ENCODE measurements at places on chromosomes 1 and 21.

DNA sequence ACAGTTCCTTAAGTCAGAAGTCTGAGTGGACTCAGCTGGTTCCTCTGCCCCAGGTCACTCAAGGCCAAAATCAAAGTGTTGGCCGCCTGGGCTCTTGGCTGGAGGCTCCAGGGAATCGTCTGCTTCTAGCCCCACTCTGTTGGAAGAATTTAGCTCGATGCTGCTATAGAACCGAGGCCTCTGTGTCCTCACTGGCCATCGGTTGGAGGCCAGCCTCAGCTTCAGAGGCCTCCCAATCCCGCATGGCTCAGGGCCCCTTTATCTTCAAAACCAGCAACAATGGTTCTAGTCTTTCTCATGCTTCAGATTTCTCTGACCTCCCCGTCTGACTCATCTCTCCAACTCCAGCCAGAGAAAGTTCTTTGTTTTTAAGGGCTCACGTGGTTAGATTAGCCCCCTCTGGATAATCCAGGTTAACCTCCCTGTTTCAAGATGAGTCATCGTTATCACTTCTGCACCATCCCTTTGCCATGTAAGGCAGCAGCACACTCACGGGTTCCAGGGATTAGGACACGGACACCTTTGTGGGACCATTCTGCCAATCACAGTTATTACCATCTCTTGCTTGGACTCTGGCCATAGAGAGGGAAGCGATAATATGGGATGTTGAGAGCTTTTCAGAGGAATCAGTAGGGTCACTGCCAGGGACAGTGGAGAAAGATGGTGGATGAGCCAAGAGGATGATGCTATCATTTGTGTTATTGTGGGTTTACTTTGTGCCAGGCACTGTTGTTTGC lies 13.6 kb downstream of the FHAD1 start:
- no peak for DNase-seq

DNA sequence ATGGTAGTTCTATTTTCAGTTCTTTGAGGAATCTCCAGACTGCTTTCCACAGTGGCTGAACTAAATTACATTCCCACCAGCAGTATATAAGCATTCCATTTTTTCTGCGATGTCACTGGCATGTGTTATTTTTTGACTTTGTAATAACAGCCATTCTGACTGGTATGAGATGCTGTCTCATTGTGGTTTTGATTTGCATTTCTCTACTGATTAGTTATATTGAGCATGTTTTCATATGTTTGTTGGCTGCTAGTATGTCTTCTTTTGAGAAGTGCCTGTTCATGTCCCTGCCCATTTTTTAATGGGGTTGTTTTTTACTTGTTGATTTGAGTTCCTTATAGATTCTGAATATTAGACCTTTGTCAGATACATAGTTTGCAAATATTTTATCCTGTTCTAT lies 87.9 kb downstream of the RPS6KC1 start:
- DNase-seq = no peak

DNA sequence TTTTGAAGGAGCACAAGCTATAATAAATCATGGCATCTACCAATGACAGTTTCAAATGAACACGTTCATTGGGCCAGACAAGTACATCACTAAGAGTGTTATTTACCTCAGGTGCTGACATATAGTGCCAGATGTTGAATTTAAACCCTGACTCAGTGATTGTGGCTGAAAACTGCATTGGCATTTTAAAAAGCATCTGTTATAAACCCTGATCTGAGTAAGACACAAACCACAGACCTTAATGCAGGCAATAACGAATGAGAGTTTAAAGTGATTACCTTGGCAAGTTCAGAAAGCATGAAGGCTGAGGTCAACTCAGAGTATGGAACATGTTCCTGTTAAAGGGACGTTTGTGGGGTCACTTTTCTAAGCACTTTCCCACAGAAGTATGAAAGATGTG lies 865.1 kb upstream of the TMPRSS15 start:
- no peak for DNase-seq

GRCh38 chr1:154891452-154891851 lies 21.4 kb upstream of the KCNN3 start:
- no peak for DNase-seq

- no peak for DNase-seq
Measured at GRCh38 chr1:34779962-34780361, 1.1 kb upstream of the GJB3 start.

- no peak for DNase-seq
Measured at GRCh38 chr1:194570476-194570875, 1384.1 kb upstream of the B3GALT2 start.

DNA sequence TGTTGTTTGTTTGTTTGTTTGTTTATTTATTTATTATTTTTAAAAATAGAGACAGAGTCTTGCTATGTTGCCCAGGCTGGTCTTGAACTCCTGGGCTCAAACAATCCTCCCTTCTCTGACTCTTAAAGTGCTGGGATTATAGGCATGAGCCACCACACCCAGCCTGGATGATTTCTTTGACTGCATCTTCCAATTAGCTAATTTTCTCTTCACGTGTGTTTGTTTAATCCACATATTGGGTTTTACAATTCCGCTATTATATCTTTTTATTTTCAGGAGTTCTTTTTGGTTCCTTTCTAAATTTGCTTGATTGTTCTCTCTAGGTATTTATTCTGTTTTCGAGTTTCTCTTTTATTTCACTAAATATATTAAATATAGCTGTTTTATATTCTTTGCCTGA lies 19.8 kb downstream of the SH3BGR start:
- DNase-seq = no peak

DNA sequence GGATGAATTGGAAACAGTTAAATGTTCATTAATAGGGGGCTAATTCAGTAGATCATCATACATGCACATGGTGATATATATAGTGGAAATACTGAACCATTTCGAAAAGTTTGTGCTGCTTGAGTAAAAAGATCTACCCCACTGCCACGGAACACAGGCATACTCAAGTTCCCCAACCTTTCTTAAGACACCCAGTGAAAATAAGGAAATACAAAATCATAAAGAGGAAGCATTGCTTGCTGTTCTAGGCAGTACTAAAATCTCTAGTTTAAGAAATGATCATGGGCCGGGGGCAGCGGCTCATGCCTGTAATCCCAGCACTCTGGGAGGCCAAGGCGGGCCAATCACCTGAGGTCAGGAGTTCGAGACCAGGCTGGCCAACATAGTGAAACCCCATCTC lies 37.6 kb upstream of the KIRREL1 start:
- no peak for DNase-seq

DNA sequence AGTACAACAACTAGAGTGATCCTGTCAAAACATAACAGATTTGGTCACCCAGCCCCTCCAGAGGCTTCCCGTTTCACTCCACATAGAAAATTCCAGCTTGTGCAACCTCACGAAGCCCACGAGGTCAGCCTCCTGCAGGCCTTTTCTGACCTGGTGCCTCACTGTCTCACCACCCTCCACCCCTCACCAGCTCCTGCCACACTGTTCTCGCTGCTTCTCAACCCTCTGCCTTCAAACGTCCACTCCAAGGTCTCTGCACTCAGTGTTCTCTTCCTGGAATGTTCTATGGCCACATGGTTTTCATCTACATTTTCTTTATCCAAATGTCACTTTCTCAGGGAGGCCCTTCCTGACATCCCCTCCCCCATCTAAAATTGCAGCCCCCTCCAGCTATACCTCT lies 178.9 kb downstream of the DHRS3 start:
- DNase-seq = no peak

GRCh38 chr1:15489052-15489736 lies 13.3 kb downstream of the CELA2B start:
- DNase-seq = no peak

DNA sequence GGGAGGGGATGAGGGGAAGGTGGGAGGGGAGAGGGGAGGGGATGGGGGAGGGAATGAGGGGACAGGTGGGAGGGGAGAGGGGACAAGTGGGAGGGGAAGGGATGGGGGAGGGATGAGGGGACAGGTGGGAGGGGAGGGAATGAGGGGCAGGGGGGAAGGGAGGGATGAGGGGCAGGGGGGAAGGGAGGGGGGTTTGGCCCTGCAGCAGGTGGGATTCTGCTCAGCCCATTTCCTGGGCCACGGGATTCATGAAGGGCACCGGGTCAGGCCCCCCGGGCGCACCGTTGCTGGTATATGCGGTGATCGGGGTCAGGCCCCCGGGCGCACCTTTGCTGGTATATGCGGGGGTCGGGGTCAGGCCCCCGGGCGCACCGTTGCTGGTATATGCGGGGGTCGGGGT lies 15.1 kb upstream of the SAMD11 start:
- no peak for DNase-seq

- DNase-seq = no peak
Measured at GRCh38 chr1:185249563-185249962, 67.5 kb downstream of the IVNS1ABP start.

DNA sequence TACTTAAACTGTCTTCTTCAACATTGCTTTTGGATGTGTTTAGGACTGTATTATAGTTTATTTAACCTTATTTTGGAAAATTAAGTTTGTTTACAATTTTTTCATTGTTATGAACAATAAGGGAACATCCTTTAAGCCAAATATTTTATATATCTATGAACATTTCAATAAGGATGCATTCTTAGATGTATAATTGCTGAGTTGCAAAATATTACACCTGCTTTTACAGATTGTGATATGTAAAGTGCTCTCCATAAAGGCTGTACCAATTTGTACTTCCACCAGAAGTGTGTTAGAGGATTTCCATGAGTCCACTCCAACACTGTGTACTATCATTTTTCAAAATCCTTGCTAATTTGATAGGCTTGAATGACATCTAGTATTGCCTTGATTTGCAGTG lies 7.7 kb downstream of the IL23R start:
- no peak for DNase-seq

- no peak for DNase-seq
Measured at GRCh38 chr1:3680488-3681230, 28.3 kb downstream of the TP73 start.

GRCh38 chr1:206998816-206999215 lies 28.6 kb upstream of the FCAMR start:
- no peak for DNase-seq

DNA sequence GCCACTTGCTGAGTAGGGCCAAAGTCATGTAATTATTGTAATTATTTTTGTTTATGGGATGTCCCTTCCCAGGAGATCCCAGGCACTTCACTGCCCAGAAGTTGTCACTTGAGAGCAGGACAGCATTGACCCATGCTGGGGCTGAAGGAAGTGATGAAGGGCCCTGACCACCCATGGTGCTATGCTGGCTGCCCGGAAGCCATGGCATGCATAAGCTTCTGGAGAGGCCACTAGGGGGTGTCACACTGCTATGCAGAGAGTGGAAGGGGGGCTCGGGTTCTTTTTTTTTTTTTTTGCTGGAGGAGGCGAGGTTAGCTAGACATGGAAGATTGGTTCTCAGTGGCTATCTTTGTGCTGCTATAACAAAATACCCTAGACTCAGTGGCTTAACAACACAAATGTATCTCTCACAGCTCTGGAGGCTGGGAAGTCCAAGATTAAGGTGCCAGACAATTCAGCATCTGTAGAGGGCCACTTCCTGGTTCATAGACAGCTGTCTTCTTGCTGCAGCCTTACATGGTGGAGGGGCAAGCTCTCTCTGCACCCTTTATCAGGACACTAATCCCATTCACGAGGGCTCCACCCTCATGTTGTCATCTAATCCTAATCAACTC lies 84.9 kb downstream of the CNIH3 start:
- peak; percentile 9 for DNase-seq

- DNase-seq = no peak
Measured at GRCh38 chr21:39046236-39046916, 136.9 kb downstream of the PSMG1 start.

GRCh38 chr21:42117229-42117966 lies 46.3 kb downstream of the UMODL1 start:
- DNase-seq = peak; percentile 37

- no peak for DNase-seq
Measured at GRCh38 chr1:64537942-64538341, 68.0 kb downstream of the CACHD1 start.

- DNase-seq = no peak
Measured at GRCh38 chr1:2284932-2285331, 56.8 kb downstream of the SKI start.

DNA sequence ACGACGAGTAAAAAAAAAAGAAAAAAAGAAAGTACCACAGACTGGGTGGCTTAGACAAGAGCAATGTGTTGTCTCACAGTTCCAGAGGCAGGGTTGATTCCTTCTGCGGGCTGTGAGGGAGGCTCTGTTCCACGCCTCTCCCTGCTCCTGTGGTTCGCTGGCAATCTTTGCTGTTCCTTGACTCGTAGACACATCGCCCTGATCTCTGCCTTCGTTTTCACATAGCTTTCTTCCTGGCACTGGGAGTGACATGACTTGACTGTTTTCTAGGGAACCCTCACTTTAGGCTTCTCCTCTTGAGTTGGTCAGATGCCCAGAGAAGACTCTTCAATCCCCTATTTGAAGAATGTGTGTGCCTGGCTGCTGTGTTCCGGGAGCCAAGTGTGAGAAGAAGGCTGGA lies 133.6 kb downstream of the TM2D1 start:
- DNase-seq = no peak

DNA sequence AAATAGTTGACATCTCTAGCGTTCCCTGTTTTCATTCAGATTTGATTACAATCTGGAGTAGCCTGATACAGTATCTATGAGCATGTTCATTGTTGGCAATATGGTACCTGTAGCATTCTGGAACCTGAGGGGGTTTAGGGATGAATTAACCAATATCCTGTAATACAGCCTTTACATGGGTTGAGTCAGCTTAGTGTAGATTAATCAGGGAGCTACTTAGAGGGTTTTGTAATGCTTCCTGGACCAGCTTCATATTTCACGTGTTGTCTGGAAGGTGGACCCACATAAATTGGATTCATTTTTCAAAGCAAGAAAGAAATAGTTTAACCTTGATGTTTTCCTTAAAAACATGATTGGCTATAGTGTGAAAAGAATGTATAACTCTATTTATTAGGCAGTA lies 3.6 kb downstream of the OTUD3 start:
- no peak for DNase-seq

DNA sequence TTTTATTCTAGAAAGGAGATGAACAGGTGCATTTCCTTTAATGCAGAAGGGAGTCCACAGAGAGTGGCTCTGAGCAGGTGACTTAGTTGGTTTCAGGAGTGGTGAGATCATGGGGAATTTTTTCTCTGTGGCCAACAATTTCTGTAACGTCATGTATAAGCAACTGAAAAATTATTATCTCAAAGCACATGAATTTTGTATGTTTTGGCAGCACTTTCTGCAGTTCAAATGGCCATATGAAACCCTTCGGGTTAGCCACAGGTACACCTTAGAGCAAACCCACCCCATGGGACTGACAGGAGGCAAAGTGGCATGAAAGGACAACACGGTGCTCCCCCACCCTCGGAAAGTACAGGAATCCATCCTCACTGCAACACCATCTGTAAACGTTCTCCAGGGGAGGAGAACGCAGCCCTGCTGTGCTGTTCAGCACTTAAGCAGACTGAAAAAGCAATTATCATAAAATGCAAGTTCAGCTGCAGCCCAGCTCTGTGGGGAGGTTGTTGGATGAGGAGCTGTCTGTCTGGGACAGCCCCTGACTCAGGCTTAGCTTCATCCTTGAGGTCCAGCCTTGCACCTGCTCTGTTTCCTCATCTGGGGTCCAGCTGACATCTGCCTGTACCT lies 55.8 kb upstream of the CLDN14 start:
- peak; percentile 96 for DNase-seq
